ENCODE measurements at places on chromosomes 16 and 17. TPM values are rescaled to one million over a fixed set of nuclear protein-coding genes. Genes with fewer than 3 reads are reported as not detected.

Gene KRT222
- not detected for total RNA-seq

Gene IL34
- total RNA-seq = 1.4 TPM

Gene NR1D1
- total RNA-seq = 2.1 TPM

Gene CCDC40
- 3.8 TPM for total RNA-seq

Gene RAMP2
- 0.74 TPM for total RNA-seq

Gene RGS11
- total RNA-seq = not detected

Gene NOTUM
- 160 TPM for total RNA-seq

Gene ABCC12
- total RNA-seq = not detected

Gene PER1
- 5.5 TPM for total RNA-seq

Gene TBC1D3C
- 0.33 TPM for total RNA-seq

Gene MGAT5B
- 0.07 TPM for total RNA-seq

Gene KCNH6
- 0.18 TPM for total RNA-seq

Gene PHB1
- total RNA-seq = 623 TPM

Gene C17orf50
- not detected for total RNA-seq

Gene GAS2L2
- not detected for total RNA-seq

Gene ITGAX
- total RNA-seq = not detected
